ENCODE measurements at places on chromosomes 3 and 15.

DNA sequence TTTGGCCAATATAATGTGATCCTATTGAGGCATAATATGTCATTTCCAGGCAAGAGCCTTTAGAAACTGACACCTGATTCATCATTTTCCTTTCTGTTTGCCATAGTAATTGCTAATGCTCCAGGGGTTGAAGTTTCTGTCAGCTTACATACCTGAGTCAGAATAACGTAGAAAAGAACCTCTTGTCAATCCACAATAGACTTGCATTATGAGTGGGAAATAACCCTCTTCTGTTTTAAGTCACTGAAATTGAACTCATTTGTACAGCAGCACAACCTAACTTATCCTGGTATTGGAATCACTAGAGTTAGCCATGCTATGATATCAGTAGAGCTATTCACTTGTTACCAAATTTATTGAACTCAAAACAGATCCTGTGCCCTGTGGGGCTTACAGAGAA lies 101.7 kb upstream of the TP63 start:
- no peak for DNase-seq

DNA sequence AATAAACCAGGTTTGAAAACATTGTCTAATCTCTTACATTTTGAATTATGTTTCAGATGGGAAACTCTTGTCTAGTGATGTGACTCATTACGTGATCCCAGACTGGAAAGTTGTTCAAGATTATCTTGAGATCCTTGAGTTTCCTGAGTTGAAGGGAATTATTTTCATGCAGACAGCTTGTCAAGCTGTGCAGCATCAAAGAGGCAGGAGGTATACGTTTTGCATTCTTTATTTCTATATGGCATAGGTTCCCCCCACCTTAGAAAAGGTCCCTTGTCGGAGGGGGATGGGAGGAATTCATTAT lies 1.5 kb downstream of the DIS3L start:
- no peak for DNase-seq

GRCh38 chr3:14042680-14043079 lies 82.0 kb downstream of the CHCHD4 start:
- DNase-seq = no peak

DNA sequence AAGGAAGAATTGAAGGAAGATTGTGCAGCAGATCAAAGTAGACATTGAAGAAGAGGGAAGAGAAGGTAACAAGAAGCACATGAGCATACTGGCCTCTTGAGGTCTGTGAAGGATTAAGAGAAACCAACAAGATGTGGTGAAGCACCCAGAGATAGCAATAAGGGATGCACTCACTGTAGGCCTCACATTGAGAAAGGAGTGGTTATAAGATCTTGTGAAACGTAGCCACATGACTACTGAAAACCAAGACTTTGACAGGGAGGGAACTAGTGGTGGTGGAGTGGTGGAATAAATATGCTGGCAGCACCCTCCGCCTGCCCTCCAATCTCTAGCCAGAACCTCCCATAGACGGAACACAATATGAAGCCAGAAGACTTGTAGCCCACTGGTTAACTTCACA lies 651.2 kb downstream of the DIPK2A start:
- no peak for DNase-seq

DNA sequence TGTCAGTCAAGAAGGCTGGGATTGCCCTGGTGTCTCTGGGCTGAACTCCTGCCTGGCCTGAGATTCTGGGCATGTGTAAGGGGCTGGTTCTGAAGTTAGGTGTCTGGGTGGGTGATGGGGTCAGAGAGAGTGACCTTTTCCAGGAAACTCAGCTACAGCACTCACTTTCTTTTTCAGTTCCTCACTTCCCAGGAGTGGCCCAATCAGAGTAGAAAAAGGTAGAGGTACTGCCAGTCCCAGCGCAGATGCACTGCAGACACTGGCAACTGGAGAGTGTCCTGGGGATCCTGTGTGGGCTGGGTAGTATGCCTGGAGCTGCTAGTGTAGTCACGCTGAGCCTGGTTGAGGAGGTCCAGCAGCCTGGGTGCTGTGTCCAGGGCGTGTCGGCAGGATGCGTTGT lies 46.5 kb upstream of the APEH start:
- no peak for DNase-seq

- no peak for DNase-seq
Observed at GRCh38 chr3:55721716-55722484, 234.8 kb upstream of the WNT5A start.

DNA sequence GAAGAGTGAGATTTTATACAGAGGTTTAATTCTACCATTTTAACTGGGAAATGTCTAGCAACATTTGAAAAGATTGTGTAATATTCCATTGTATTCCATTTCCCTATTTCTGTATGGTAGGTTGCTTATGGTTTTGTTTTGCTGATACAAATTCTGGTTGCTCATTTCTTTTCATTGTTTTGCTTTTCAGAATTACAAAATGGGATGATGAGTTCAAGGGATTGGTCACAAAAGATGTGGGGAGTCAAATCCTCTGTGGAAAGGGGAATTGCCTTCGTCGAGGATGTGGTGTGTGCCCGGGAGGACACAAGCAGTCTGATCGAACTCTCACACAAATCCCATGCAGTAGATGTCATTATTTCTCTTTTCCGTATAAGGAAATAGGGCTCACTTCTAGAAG lies 18.3 kb downstream of the SLCO3A1 start:
- no peak for DNase-seq

All from CD4-positive, alpha-beta T cell treated with Interleukin-2 at 100 ng/mL for 4 hours (primary cell).